ENCODE measurements at places on chromosomes 4 and X.

DNA sequence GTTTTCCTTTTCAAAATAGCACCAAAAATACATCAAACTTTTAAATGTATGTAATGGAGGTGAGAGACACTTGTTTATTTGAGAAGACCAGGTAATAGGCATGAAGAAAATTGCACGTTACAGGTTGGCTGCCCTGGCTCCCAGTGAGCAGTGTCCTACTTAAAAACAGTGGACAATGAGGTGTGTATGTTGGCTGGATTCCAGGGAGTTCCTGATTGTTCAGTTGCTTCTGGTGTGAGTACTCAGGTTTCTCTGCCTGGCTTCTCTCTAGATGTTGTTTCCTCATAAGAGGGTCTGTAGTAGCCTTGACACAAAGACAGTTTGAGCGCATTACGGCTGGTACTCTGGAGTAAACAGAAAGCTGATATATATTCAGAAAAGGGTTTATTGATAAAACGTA lies 29.4 kb downstream of the SNX25 start:
- DNase-seq: no peak

- DNase-seq: no peak
Measured at GRCh38 chr4:140901736-140902336, 145.7 kb upstream of the TBC1D9 start.

GRCh38 chr4:38453253-38453881 lies 210.6 kb upstream of the KLF3 start:
- no peak for DNase-seq

- no peak for DNase-seq
Measured at GRCh38 chr4:7309181-7309580, 116.8 kb downstream of the SORCS2 start.

GRCh38 chrX:136941396-136942337 lies 61.1 kb upstream of the RBMX start:
- no peak for DNase-seq

DNA sequence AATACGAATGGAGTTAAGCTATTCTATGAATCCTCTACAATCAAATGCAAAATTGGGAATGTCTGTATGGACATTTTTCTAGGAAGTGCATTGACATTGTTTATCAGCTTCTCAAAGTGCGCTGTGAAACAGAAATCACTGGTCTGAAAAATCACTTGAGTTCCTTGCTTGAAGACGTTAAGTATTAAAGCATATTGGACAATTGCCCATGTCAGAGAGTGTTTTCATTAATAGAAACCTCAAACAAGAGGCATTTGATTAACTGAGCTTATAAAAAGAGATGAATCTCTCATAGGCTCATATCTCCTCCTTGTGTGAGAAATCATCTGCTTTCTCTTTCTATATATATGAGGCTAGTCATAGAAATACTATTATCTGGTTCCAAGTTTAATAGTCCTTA lies 692.1 kb upstream of the POU3F4 start:
- no peak for DNase-seq

GRCh38 chr4:54902271-54902670 lies 223.1 kb downstream of the KDR start:
- no peak for DNase-seq

DNA sequence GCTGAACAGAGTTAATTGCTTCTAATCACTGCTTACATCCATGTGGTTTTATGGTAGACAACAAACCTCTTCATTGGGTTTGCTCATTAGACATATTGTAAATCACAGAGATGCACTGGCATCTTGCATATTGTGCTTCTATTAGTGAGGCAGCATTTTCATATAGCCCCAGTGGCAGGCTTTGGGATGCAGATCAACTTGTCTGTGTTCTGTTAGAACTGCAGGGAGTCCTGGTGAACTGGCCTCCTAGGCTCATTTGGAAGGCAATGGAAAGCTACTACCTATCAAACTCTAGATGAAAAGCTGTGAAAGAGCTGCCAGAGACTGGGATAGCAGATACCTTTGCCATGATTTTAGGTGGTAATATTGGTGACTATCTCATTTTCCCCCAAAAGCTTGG lies 108.8 kb downstream of the NAA11 start:
- no peak for DNase-seq

DNA sequence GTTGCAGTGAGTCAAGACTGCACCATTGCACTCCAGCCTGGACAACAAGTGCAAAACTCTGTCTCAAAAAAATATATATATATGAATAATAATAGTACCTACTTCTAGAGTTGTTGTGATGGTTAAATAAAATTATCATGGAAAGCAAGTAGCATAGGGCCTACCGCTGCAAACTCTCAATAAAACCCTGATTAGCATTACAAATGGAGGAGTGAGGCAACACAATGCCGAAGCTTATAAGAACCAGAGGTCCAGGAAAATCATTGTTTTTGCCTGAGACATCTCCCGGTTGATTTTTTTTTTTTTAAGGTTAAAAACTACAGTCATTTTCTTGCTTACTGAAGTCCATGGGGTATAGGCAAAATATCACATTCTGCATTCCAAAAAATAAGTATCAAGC lies 185.0 kb upstream of the GALNT7 start:
- no peak for DNase-seq

DNA sequence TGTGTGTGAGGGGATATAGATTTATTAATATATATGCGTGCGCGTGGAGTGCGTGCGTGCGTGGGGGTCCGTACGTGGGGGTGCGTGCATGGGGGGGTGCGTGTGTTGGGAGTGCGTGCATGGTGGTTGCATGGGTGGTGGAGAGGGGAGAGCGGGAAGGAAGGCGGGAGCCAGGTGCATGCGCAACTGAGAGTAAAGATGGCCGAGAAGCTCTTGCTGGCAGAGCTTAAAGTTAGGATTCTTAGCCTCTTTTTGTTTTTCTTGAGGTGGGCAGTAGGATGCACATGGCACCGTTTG lies 45.8 kb downstream of the TEX13B start:
- no peak for DNase-seq

GRCh38 chr4:2179717-2180116 lies 62.2 kb downstream of the HAUS3 start:
- DNase-seq: no peak

DNA sequence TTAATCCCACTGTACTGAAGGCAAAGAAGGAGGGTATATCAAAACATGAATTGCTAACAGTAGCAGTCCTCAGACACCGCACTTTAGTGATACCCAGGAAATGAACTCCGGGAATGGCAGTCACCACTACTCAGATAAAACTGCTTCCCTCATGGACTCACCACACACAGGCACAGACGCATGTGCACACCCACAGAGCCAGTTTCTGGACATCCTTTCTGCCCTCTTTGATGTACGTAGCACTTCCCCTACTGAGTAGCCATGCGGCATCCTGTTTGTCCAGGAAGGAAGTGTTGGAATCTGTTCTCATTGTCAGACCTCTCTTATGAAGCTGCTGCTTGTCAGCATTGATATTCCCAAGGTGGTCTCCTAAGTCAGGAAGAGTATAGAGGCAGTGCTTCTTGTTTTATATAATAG lies 95.7 kb downstream of the DCLK2 start:
- no peak for DNase-seq

DNA sequence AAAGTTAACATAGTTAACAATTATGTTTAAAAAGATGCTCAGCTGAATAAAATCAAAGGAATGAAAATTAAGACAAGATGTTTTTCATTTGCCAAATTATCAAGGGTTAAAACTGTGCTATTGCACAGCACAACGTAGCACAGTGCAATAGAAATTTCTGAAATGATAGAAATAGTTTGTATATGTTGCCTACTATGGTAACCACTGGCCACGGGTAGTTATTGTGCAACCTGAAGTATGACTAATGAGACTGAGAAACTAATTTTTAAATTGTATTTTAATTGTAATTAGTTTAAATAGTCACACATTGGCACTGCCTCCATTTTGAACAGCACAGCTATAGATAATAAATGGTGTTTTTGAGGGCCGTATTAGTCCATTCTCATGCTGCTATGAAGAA lies 343.1 kb upstream of the FAM241A start:
- no peak for DNase-seq

GRCh38 chr4:88360256-88360655 lies 18.4 kb upstream of the HERC6 start:
- no peak for DNase-seq

- DNase-seq: no peak
Measured at GRCh38 chr4:43560047-43560446, 667.5 kb downstream of the GRXCR1 start.

GRCh38 chr4:55386073-55386472 lies 9.7 kb upstream of the TMEM165 start:
- DNase-seq: no peak

- DNase-seq: no peak
Measured at GRCh38 chr4:8503801-8504200, 63.2 kb downstream of the TRMT44 start.

- peak; percentile 52 for DNase-seq
Measured at GRCh38 chr4:53804719-53805118, 213.4 kb upstream of the LNX1 start.

DNA sequence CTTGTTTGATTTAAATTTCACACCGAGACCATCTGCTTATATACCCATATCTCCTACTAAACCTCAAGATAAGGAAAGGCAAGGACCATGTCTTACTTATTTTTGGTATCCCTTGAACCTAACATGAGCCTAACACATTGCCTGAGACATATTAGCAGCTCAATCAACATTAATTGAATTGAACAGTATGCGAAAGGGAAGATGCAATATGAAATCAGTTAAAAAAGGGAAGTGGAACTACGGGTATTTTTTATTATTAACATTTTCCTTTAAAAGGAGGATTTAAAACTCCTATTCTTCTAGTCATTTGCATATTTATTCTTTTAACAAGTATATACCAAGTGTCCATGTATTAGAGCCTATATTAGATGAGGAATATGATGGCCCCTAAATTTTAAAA lies 197.0 kb downstream of the CAMK2D start:
- no peak for DNase-seq

GRCh38 chr4:17045866-17046265 lies 147.4 kb upstream of the LDB2 start:
- no peak for DNase-seq

GRCh38 chrX:107654872-107655761 lies 26.8 kb downstream of the PRPS1 start:
- peak; percentile 84 for DNase-seq

DNA sequence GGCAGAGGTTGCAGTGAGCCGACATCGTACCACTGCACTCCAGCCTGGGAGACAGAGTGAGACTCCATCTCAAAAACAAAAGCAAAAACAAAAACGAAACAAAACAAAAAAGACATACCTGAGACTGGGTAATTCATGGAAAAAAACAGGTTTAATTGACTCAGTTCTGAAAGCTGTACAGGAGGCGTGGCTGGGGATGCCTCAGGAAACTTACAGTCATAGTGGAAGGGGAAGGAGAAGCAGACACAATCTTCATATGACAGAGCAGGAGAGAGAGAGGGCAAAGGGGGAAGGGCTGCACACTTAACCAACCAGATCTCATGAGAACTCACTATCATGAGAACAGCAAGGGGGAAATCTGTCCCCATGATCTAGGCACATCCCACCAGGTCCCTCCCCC lies 229.5 kb downstream of the STK32B start:
- no peak for DNase-seq

- DNase-seq: no peak
Measured at GRCh38 chrX:72351606-72352334, 46.1 kb upstream of the CITED1 start.

- DNase-seq: no peak
Measured at GRCh38 chr4:80235451-80235850, 31.0 kb upstream of the FGF5 start.

- DNase-seq: no peak
Measured at GRCh38 chr4:114208574-114209151, 229.2 kb upstream of the ARSJ start.

GRCh38 chr4:2909583-2909982 lies 53.6 kb downstream of the NOP14 start:
- DNase-seq: no peak

DNA sequence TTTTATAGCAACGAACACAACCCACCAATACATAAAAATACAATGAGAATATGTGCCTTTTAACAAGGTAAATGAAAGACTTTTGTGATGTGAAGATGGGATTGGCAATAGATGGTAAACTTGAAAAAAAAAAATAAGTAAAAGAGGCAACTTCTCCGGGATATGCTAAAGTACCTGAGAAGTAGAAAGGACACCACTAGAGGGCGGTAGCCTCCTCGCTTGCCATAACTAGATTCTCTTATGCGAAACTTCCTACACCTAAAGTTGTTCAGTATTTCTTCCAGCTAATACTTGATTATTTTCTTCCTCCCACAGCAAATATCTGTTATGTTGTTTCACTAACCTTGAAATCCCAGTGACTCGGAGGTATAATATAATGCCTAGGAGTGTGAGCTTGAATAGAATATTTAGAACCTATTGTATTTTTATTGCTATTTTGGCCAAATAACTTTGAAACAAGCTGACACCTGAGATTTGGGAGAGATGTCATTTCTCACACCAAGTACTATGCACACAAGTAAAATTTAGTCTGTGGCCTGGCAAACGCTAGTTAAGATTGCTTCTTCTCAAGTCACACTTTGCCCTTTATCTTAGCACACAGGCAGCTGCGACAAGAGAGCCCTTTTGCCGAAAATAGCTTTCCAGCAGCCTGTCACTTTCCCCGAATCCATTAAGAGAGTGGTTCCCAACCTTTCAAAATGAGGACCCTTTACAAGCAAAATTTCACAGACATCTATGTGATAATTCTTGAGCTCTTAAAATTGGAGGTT lies 44.9 kb upstream of the PDLIM5 start:
- DNase-seq: no peak

DNA sequence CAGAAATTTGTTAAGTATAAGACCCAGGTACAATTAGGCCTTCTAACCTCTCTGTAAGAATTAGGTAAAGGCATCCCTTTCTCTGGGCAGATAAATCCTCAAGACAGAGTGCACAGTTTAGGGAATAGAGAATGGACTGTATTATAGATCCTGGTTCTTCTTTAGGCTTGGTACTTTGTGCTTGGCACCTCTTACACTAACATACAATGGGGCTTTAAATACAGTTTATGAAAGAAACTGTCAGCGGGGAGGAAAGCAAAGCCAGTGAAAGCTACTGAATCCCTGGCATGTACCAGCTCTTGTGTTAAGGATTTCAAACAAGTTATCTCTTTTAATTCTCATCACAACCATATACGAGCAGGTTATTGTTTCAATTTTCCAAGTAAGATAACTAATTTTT lies 1350.0 kb downstream of the ADGRL3 start:
- no peak for DNase-seq

GRCh38 chrX:781224-782204 lies 150.9 kb downstream of the SHOX start:
- DNase-seq: no peak

- no peak for DNase-seq
Measured at GRCh38 chr4:90842960-90843359, 715.8 kb downstream of the CCSER1 start.

DNA sequence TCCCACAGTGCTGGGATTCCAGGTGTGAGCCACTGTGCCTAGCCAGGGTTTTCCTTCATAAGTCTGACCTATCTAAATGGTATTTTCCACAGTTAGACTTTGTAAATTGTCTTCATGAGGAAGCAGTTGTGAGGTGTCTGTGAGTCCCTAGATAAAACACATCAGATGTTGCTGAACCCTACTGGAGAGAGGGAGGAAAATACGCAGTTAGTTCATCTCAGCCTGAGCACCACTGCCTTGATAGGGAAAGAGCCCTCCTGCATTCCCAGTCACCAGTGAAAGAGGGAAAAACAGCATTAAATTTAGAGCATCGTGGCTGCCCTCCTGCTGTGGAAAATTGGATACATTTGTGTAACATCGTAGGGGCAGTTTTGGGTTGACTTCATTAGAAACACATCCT lies 31.7 kb upstream of the CLDN34 start:
- DNase-seq: no peak

- DNase-seq: no peak
Measured at GRCh38 chr4:55359397-55359916, 13.4 kb downstream of the SRD5A3 start.
